ENCODE measurements at places on chromosomes 6 and 20.
A peak's percentile ranks its signal among the peaks of the same experiment; 100 is the strongest.

DNA sequence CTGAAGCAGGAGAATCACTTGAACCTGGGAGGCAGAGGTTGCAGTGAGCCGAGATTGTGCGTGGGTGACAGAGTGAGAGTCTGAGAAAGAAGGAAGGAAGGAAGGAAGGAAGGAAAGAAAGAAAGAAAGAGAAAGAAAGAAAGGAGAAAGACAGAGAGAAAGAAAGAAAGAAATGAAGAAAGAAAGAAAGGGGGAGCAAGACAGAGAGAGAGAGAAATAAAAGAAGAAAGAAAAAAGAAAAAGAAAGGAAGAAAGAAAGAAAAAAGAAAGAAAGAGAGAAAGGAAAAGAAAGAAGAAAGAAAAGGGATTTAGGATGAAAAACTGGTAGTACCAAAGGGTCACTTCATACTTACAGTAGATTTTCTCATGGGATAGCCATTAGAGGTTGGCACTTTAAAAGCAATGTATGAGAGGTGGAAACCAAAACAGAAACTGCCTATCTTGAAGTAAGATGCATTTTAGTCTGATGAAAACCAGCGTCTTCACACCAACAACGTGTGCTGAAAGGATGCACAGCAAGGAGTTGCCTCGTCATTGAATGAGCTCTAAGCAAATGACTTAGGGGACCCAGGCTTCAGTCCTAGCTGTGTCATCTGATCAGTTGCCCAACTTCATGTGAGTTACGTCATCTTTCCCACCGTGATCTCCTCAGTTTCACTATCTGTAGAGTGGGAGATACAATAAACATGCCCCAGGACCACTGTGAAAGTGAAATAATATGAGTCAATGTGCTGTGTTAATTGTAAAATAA is 133.9 kb upstream of the NEDD9 start:
- DNase-seq = peak; percentile 68

DNA sequence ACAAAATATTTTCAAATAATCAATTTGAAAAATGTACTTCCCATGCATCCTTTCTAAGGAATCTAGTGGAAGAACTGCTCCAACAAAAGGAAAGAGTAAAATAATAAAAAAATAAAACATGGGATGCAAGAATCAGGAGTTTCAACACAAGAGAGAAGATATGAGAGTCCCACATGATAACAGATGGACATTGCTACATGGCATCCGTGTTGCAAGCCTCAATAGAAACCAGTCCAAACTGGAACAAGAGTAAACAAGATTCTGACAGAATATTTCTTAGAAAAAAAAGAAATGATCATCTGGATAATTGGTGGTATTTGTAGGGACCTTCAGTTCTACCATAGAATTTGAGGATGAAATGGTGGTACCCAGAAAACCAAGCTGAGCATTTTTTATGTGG is 186.8 kb downstream of the FRK start:
- no peak for DNase-seq

- no peak for DNase-seq
Measured at GRCh38 chr6:113414511-113414910, 442.6 kb upstream of the MARCKS start.

DNA sequence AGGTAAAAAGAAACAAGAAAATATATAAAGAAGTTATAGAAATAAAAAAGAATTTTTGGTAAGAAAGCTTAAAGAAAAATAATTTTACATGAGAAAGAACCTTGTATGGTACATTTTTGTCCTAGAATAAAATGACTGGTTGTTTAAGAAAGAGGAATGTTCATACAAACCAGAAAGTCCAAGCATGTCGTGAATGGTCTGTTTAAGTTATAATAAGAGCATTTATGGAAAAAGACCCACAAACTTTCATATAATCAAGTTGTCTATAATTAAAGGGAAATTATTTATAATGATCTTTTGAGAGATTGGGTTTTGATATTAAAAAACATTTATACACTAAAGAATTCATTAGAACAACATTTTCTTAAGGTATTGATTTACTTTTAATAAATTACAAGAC is 27.8 kb upstream of the FAM110A start:
- no peak for DNase-seq

GRCh38 chr6:149925974-149926777 is 3.3 kb upstream of the RAET1G start:
- peak; percentile 70 for DNase-seq

GRCh38 chr6:53543359-53544216 is 1.3 kb downstream of the GCLC start:
- no peak for DNase-seq

GRCh38 chr6:11187301-11187700 is 45.2 kb downstream of the NEDD9 start:
- no peak for DNase-seq

DNA sequence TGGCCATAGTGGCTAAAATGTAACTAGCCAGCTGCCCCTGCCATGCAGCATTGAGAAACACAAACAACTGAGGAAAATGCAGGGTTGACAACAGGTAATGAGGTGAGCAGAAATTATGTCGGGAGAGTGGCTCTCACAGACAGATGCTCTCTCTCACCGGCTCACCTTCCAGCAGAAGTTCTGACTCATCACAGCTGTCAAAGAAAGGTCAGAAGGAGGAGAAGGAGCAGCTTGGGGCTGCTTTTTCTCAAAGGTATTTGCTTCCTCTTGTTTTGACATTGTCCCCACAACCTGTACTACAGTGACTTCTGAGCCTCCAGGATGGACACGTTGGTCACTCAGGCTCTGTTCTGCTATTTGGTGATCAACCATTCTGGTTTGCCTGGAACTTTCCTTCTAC is 190.5 kb upstream of the HEY2 start:
- DNase-seq = no peak

- DNase-seq = no peak
Measured at GRCh38 chr6:6331393-6331792, 10.9 kb upstream of the F13A1 start.

DNA sequence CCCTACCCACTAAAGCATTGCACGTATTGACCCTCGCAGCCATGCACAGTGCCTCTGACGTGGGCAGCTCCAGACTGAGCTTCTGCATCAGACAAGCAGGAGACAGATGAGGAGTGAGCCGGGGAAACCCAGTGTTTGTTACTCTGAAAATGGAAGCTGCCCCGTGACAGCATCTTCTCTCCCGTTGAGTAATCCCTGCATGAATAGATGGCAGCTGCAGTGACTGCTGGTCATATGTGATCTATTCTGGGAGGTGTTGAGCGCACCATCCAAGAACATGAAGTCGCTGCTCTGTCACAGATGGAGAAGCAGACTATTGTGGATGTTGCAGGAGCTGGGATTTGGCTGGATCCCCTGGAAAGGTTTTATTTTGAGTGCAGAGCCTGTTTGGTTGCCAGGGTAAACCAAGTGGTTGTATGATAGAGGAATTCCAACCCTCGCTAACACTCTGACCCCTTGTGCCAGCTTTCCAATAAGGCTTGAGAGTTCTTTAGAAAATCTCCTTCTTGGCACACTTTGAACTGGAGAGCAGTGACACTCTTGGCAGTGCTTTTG is 242.2 kb downstream of the NRN1 start:
- no peak for DNase-seq

DNA sequence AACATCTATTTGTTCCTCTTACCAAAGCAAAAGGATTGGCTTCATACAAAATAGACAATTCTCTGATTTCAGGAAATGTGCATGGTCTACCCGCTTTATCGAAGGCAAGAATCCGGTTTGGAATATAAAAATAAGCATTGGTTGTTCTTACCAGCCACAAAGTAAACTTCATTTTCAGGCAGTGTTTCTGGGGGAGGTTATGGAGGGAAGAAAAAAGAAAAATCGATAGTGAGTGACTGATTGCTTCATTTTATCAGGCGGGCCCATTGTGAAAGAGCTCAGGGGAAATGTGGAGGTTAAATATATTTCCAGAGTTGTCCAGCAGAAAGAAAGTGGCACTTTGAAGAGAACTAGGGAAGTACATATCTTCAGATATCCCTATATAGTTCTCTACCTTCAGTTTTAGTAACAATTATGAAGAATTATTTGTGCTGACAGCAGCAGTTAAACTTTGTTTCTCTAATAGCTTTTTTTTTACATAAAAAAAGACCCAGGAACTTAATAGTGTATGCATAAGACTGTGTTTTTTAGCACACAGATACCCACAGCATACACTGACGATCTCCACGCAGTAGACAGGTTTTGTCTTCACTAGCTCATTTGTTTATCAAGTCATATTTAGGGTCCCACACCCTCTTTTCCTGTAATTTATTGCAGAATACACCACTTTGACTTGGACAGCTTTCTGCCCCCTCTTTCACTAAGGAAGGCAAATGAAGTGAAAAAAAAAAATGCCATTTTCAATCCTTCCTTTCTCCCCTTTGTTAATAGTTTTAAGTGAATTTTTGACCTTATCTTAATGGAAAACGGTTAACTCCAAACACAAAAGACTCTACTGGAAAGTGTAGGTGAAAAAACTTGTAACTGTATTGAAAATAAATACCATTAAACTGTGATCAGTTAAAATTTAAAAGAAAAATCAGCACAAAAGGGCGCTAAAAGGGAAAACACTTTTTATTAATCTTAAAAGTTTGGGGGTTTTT is 2.9 kb downstream of the POU3F2 start:
- DNase-seq = no peak

- no peak for DNase-seq
Measured at GRCh38 chr6:14841901-14842421, 403.9 kb upstream of the JARID2 start.

GRCh38 chr6:142372348-142372747 is 70.5 kb downstream of the ADGRG6 start:
- DNase-seq = no peak

DNA sequence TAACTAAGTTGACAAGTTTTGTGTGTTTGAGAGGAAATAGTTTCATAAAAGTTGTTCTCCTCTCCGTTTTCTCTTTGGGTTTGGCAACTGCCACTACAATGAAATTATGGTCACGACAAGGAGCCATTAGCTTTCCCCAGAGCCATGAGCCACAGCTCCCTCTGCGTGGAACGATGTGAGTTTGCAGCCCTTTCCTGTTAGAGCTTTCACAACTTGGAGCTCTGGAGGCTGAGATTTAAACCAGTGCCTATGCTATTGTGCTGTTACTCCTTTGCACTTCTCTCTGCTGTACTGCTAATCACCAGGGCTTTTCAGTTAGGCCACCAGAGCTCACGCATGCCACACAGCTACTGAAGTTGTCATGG is 29.3 kb upstream of the TXNDC5 start:
- DNase-seq = no peak

GRCh38 chr6:137823826-137824555 is 43.1 kb upstream of the TNFAIP3 start:
- no peak for DNase-seq

GRCh38 chr20:13205425-13205824 is 15.6 kb upstream of the ISM1 start:
- DNase-seq = no peak

GRCh38 chr6:71608646-71609045 is 277.7 kb upstream of the RIMS1 start:
- no peak for DNase-seq

GRCh38 chr6:84467296-84467695 is 239.9 kb upstream of the CEP162 start:
- no peak for DNase-seq

DNA sequence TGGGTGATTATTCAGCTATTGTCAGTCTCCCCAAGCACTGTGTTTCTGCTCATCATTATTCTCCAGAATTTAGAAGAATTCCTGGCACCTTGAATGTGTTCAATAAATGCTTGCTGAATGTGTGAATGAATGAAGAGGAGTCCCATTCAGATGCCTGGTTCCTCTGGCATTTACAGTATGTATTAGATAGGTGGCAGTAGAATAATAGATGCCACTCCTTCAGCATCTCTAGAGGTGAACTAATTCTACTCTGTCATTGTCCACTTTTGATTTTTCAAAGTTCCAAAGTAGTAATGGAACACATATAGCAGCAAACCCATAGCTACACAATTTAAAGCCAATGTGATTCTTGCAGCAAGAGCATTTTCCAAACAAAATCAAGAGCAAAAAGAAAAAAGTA is 118.9 kb upstream of the CEP162 start:
- no peak for DNase-seq

DNA sequence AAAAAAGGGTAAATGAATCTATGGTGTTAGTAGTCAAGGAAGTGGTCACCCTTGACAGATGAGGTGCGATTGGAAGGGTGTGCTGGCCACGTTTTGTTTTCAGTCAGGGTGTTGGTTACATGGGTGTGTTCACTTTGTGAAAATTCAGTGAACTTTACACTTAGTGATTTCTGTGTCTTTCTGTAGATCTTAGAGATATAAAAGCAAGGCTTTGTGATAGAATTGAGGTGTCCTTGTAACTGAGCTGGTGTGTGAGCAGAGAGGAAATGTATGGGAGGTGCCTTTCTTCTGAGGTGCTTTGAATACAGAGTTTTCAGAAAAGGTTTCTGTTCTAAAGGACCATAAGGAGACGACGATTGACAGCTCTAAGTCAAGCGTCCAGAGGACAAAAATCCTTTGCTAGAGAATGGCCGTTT is 90.5 kb downstream of the SAMD3 start:
- DNase-seq = no peak

DNA sequence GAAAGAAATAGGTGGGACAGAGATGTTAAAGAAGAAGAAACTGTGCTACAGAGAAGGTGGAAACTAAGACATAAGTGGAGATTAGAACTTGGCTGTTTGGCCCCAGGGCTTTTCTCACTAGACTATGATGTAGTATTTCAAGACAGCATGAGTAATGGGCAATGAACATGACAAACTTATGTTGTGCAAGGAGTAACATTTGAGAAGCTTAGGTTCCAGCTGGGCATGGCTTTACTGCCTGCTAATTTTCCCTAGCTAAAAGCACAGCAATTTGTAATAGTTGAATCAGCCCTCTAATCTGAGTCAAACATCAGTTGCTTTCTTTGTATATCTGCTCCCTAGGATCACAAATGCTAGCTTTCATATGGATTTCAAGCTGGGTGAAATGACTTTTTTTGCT is 294.3 kb upstream of the BMP2 start:
- DNase-seq = no peak

- no peak for DNase-seq
Measured at GRCh38 chr20:14498772-14499171, 161.4 kb upstream of the FLRT3 start.

GRCh38 chr20:33914919-33915318 is 78.8 kb upstream of the RALY start:
- peak; percentile 4 for DNase-seq

GRCh38 chr6:139699335-139699734 is 324.9 kb upstream of the CITED2 start:
- DNase-seq = no peak

GRCh38 chr6:109315341-109316110 is 66.7 kb downstream of the CD164 start:
- DNase-seq = no peak
